ENCODE measurements at places on chromosomes 6 and 20.

- no peak for DNase-seq
These were observed 692.0 kb downstream of the DHX35 start for GRCh38 chr20:39654171-39654570.

DNA sequence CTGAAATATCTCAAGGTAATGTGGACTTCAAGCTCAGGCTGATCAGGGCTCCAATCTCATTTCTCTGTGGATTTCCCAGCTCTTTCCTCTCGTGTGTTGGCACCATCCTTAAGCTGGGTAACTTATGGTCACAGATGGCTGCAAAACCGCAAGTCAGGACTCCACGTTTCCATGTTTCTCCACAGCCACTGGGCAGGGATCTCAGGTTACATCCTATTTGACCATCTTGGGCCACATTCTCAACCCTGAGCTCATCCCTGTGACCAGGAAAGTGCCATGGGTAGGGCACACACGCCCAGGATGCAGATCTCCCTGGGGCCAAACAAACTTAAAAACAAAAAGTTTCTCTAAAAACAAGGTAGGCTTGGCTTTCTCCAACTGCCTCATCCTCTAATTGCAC is 15.4 kb downstream of the RPS6KA2 start:
- no peak for DNase-seq

GRCh38 chr6:35367646-35368037 is 25.3 kb downstream of the PPARD start:
- no peak for DNase-seq

DNA sequence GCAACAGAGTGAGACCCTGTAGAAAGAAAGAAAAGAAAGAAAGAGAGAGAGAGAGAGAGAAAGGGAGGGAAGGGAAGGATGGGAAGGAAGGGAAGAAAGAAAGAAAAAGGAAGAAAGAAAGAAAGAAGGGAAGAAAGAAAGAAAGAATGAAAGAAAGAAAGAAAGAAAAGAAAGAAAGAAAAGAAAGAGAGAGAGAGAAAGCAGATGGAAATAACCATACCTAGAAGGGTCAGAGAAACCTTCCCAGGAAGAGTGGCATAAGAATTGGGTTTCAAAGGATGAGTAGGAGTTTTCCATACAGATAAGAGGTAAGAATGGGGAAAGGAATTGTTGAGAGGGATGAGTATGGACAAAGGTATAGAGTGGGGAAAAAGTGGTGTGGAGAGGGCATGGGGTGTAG is 54.6 kb upstream of the SLC32A1 start:
- no peak for DNase-seq

DNA sequence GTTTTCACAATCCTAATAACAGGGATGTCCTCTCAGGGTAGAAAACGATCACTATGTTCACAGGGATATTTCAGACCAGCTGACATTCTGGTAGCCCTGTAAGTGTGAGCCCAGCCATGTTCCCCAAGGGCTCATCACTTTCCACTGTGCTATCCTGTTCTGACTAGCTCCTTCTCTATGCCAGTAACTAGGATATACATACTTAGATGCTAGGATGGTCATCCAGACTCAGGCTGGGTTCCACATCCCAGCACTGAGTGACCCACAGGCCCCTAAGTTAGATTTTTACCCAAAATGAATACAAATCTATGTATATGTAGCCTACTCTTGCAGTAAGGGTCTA is 83.0 kb downstream of the CD164 start:
- DNase-seq, result no peak

DNA sequence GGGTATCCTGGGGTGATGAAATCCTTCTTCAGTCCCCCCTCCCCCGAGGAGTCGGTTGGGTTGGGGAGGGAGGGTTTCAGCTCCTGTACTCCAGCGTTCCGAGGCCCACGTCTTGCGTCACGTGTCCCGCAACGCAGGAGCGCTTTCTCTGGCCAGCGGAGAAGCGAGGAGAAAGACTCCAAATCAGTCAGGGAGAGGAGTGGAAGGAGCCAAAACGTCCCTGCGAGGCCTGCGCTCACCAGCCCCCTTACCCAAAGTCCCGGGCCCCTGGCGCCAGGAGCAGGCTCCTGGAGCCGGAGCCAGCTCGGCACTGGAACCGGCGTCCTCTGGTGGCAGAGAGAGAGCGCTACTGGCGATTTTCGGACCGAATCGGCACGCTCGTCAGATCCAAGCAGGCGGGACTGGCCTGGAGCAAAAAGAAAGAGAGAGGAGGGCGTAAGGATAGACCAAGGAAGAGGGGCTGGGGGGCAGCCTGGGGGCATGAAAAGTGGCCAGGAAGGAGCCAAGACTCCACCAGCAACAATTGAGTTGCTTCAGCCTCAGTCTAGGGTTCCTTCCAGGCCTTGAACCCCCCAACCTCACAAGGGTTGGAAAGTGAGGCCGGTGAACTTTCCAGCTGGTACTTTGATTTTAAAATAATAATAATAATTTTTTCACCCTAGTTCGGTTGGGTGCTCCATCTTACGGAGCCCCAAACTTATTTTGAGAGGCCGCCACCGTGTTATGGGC is at the start of gene GNAS:
GNAS (plus strand) TSS at position 174 of the 729 bp plus-strand sequence.
- DNase-seq, result peak; percentile 38

GRCh38 chr6:63897459-63897858 is 261.9 kb downstream of the PHF3 start:
- DNase-seq, result no peak

DNA sequence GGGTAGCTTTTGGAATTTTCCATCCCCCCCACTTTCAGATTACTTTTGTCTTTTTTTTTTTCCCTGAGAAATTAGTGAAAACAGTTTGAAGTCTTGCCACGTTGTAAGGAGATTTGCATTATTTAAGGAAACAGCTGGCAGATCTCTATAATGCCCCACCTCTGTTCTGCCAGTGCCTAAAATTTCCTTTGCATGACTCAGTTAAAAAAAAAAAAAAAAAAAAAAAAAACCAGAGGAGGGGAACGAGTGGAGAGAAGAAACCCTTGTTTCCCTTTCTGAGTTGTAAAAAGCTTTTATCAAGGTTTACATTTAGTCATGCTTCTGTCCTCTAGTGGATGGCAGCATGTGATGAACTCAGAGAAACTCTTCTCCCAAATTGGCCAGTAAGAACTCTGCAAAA is 33.5 kb downstream of the CARMIL1 start:
- DNase-seq, result no peak

DNA sequence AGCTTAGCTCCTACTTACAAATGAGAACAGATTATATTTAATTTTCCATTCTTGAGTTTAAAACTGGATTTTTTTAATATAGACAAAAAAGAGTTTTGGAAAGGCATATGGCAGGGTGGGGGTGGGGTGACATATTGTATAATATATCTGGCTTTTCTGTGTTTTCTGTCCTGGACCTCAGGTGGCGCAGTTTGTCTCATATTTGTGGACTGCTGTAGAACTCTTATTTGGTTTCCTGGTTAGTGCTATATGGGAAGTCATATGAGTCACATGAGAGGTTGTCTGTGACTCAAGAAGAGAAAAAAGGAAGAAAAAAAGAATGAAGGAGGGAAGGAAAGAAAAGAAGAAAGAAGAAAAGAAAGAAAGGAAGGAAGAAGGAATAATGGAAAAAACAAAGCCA is 131.8 kb downstream of the CLVS2 start:
- no peak for DNase-seq

GRCh38 chr6:53220605-53221004 is 72.0 kb upstream of the GCM1 start:
- no peak for DNase-seq

GRCh38 chr6:144955392-144955791 is 670.3 kb downstream of the UTRN start:
- no peak for DNase-seq

DNA sequence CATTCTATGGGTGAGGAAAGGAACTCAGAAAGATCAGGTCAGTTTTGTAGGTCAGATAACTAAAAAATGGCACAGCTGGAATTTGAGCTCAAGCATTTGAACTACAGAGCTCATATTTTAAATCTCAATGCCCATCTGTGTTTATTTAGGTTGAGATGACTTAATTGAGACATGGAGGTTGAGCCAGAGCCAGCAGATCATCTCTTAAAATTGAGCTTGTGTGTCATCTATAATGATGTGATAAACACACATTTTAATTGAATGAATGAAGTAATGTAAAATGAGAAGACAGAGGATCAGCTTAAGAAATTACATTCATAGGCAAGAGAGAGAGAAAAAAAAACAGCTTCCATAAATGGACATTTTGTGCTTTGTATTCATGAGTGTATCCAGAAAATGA is 3.7 kb downstream of the MANEA start:
- no peak for DNase-seq

DNA sequence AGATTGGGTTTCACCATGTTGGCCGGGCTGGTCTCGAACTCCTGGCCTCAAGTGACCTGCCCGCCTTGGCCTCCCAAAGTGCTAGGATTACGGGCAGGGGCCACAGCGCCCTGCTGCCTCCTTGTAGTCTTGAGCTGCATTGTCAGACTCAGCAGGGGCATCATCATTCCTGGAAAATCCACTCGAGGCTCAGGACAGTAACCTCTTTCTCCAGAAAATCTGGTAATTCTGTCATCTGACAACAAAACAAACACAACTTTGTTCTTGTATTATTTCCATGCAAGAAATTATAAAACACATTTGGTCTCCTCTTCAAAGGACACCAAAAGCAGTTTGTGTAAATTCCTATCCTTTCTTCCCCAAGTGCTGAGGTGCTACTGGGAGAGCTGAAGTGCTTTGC is 137.2 kb upstream of the INSM1 start:
- DNase-seq, result no peak

DNA sequence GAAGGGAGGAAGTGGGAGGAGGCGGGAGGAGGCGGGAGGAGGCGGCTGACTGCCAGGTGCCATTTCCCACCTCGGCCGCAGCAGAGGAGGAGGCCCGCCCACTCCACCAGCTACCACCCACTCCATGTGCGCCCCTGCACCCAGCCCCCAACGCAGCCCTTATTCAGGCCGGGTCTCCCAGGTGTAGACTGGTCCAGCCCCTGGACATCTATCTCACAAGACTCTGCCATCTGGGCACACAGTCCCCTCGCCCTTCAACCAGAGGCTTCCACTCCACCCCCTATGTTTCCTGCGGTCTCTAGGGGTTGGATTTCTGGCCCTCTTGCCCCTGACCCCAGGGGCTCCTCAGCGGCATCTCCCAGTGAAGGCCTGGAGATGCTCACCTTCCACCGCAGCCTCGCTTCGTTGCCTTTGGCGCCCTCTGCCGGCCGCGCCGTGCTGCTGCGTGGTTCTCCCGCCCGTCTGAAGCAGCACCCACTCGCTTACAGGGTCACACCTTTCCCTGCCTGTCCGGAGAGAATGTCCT is 32.6 kb upstream of the FAM83D start:
- peak; percentile 71 for DNase-seq

DNA sequence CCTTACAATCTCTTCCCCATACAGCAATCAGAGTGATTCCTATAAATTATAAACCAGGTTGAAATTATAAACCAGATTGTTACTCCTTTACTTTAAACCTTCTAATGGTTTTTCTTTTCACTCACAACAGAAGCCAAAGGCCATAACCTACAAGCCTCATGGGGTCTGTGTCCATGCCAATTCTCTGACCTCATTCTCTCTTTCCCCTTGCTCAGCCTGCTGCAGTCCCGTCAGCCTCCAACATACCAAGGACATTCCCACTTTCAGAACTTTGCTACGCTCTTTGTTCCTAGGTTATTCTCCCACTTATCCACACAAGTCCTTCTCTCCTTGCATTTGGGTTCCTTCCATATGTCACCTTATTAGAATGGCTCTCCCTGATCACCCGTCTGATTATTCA is 277.9 kb upstream of the TCF21 start:
- DNase-seq, result no peak

- no peak for DNase-seq
These were observed 60.6 kb upstream of the RIPOR2 start for GRCh38 chr6:24996269-24996836.

DNA sequence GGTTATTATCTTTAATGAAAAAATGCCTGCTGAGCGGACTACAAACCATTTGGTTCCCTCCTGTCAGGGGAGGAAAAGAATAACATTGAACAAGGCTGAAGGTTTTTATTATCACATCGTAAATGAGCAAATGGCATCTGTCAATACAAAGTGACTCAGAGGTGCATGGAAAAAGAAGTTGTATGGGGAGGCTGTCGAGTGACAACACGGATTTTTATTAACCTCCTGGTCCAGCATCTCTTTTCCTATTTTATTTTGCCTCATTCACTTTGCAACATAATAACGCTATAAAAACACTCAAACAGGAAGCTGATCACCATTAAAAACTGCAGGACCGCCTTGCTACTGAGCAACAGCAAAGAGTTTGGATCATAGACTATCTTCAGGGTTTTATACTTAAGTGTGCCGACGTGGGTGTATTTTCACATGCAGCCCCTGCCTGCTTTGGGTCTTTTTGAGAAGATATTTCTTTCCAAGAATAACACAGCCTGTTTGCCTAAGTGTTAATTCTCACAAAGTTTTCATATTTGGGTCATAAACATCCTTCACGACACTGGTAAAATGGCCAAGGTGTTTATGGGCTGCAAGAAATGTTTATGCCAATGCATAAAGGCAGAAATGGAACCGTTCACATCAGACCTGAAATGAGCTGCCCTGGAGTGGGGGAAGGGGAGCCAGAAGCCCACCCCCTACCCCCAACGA is 132.1 kb upstream of the SALL4 start:
- DNase-seq, result no peak

DNA sequence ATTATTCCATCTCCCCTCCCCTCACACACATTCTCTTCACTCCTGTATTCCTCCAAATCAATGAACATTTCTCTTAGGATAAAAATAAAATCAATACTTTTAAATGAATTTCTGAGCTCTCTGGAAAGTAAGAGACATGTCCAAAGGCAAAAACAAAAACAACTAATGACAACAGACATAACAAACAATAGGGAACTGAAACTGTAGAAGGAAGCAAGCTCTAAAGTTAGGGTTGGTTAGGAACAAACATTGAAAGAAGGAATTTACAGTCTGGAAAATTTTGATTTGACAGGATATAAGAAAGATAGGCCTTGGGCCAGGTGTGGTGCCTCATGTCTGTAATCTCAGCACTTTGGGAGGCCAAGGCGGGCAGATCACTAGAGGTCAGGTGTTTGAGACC is 17.5 kb upstream of the MYCT1 start:
- no peak for DNase-seq

- DNase-seq, result no peak
These were observed 99.9 kb downstream of the CAP2 start for GRCh38 chr6:17493286-17493685.

DNA sequence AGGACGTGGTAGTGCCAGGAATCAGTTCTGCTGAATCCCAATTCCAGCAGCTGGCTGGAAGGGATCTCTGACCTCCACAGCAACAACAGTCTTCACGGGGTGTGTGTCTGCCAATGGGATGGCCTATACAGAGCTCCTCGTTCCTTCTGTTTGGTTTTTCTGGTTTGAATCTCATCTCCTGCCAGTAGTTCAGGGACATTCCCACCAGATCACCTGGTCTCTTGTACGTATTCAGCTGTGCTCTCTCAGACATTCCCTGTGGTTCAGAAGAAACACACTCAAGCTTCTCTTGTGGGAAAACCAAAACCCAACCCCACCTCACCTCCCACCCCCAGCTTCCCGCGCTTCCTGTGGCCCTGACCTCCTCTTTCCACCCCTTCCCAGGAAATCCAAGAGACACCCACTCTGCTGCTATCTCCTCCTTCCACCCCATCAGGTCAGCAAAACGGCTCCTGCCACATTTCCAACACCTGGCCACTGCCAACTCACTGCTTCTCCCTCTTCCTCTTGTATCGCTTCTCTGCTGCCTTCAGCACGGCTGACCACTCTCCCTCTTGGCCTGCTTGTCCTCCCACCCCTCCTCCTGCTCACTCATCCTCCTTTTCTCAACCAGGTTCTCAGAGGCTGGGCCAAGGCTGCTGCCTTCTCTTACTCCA is 63.3 kb upstream of the PTGIS start:
- DNase-seq, result no peak

- DNase-seq, result no peak
These were observed 152.8 kb upstream of the CST7 start for GRCh38 chr20:24796236-24796635.

- no peak for DNase-seq
These were observed 18.1 kb downstream of the VNN1 start for GRCh38 chr6:132695773-132696172.

All from stimulated activated CD4-positive, alpha-beta T cell treated with anti-CD3 and anti-CD28 coated beads, Interleukin-15, amount 100 ng/mL, for 48 hours (primary cell).